ENCODE measurements at places on chromosomes 13 and 19.
A peak's percentile ranks its signal among the peaks of the same experiment; 100 is the strongest.

- DNase-seq, result no peak
Observed at GRCh38 chr13:24746618-24747247, 17.2 kb upstream of the RNF17 start.

DNA sequence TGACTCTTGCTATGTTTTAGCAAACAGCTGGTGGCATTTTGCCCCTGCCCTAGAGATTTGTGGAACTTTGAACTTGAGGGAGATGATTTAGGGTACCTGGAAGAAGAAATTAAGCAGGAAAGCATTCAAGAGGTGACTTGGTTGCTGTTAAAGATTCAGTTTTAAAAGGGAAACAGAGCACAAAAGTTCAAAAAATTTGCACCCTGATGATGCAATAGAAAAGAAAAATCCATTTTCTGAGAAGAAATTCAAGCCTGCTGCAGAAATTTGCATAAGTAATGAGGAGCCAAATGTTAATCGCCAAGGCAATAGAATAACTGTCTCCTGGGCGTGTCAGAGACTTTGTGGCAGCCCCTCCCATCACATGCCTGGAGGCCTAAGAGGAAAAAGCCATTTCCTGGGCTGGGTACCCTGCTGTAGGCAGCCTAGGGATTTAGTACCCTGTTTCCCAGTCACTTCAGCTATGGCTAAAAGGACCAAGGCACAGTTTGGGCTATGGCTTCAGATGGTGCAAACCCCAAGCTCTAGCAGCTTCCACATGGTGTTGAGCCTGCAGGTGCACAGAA is 958.5 kb upstream of the MIR17HG start:
- DNase-seq, result no peak

DNA sequence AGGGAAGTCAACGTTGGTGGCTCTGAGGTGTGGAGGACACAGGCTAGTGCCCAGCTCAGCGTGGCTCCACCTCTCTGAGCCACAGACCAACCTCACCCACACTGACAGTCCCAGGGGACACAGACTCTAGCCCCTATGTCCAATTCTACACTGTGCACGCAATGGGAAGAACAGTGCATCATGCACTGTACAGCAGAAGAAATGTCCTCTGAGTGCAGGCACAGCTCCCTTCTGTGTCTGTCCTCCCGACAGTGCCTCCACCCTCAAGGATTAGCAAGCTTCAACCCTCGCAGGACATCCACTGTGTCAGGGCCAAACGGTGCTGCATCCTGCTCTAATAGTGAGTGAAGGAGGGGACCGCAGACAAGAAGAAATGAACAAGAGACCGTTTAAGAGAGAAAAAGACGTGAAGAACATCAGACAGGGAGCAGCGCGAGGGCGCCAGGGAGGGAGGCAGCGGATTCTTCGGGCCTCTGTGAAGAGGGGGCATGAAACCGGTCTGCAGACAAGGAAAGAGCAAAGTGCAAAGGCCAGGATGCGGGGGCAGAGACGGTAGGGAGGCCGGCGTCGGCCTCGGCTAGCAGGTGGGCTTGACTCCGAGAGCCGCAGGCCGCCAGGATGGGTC is 681 bp downstream of the ZNF837 start:
- no peak for DNase-seq

- no peak for DNase-seq
Observed at GRCh38 chr13:21683034-21683733, 12.3 kb downstream of the FGF9 start.

- no peak for DNase-seq
Observed at GRCh38 chr13:113643593-113643992, 14.4 kb downstream of the ATP4B start.

- DNase-seq, result no peak
Observed at GRCh38 chr19:15828121-15828610, 12.7 kb upstream of the OR10H1 start.

DNA sequence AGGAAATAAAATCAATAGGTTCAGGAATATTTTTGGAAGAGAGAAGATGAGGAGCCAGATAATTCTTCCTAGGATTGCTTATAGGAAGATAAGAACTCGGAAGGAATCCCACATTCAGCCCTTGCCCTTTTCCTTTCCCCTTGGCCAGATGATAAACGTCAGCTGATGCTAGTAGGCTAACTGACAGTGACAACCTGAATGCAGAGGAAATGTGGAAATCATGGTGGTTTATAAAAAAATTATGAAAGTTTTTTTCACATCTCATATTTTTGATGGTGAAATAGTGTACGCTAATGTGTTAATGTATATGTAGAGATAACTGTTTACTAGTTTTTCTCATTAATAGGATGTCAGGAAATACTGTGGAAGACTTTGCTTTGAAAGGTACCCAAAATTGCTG is 56.9 kb downstream of the EDNRB start:
- no peak for DNase-seq

DNA sequence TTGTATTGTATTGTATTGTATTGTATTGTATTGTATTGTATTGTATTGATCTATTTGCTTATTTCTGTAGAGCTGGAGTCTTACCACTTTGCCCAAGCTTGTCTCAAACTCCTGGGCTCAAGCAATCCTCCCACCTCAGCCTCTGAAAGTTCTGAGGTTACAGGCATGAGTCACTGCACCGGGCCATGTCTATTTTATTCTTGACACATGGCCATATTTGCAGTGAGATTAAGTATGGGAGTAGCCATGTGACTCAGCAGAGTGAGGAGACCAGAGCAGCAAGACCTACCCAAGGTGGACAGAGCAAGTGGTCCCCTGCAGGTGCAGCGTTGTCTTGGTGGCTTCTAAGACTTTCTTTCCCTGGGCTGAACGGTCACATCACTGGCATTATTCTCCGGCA is 49.1 kb upstream of the UBAC2 start:
- no peak for DNase-seq

- DNase-seq, result no peak
Observed at GRCh38 chr13:33100886-33101285, 84.7 kb downstream of the KL start.

DNA sequence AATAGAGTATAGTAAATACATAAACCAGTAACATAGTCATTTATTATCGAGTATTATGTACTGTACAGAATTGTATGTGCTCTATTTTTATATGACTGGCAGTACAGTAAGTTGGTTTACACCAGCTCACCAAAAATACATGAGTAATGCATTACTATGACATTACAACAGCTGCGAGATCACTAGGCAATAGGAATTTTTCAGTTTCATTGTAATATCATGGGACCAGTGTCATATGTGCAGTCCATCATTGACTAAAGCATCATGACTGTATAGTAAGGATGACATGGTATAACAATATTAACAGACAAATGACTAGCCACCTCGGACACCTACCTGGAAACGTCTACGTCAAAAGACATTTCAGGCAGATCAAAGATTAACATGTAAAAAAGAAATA is 33.6 kb downstream of the ATP7B start:
- DNase-seq, result no peak

DNA sequence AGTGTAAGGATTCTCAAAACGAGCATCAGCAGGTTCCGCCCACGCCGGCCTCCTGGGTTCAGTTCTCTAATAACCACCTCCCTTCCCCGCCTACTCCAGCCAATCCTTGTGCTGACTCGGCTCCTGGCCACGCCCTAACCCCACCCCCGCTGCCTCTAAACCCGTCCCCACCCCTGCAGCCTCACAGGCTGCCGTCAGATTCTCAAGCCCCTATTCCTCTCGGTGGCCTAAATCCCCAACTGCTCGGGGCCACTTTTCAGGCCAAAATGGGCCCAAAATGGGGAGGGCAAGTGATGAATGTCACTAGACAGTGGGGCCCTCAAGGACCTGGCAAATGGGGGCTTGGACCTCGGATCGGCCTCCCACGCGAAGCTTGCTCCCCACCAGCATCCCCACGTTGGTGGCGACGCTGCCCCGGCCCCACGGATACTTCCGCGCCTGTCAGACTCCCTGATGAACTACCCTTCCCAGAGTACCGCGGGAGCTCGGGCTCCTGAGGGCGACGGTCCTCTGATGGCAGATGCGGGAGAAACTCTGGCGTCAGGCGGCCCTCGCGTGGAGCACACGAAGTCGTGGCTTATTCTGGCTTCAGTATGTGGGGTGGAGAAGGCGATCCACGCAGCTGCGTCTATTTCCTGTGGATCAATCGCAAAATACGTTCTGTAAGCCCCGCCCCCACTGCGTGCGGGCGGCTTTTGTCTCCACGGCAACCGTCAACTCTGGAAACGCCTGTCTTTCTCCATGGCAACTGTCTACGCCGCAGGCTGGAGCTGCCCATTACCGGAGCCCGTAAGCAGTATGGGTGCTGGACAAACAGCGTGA is 24.8 kb downstream of the ZNF473 start:
- peak; percentile 74 for DNase-seq

DNA sequence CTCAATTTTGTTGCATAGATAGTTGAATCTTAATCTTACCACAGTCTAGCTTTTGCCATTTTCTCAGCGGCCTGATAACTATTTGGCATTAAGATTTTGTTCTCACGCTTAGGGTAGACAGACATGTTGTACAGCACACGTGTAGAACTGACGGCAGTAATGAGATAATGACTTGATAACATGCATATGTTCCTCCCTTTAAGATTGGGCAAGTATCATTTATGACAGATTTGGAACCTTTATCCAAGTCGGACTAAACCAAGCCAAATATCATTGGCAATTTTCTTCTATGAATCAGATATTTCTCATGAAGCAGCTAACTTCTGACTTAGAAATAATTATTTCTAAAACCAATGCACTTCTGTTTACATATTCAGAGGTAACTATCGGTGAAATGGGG is 205.5 kb downstream of the NDFIP2 start:
- DNase-seq, result no peak

DNA sequence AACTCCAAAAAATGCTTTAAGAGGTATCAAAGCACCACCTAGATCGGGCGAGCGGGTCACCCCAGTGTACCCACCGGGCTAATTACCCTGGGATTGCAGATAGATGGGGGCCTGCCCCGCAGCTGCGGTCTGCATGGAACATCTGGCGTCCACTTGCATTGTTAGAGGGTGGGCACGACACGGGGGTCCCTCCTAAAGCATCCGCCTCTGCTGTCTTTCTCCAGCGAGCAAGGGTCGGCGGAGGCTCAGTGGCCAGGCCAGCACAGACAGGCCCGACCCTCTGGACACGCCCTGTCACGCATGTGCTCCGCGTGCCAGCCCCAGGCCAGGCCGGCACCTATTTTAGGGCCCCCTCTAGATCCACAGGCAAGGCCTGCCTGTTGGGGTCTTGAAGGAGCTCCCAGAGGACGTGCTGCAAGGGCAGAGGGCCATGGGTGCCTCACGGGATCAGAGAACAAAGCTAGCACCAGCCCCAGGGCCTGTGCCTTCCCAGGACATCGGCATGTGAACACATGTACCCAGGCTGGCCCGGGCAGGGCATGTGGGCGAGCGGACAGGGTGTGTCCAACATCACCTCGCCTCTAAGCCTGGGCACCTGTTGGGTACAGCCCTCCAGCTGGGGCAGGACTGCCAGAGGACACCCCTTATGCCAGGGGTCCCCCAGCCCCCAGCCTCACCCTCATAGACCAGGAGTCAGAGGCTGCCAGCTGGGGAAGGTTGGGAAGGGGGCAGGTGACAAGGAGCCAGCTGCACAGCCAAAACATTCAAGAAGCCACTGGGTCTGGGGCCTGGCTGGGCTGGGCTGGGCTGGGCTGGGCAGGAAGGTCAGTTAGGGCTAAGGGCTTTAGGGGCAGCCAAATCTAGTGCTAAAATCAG is 35.6 kb upstream of the NANOS3 start:
- DNase-seq, result no peak

DNA sequence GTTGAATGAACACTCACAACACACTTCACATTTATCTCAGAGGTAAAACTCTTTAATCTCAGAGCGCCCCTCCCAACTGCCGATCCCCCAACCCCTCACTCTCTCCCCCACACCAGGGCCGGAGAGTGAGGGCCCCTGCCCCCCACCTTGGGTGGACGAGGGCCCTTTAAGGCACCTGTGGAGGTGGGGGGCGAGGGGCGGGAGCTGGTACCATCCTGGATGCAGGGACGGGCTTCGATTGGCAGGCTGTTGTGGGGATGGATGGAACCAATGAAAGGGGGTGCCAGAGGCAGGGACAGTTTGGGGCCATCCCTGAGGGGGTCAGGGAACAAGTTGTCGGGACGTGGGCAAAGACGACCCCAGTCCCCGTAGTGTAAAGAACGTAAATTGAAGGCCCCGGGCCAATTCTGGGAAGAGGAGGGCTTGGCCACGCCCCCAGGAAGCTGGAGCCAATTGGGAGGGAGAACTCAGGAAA is 1.7 kb upstream of the PNKP start:
- DNase-seq, result no peak

- no peak for DNase-seq
Observed at GRCh38 chr13:55554741-55555140, 1586.0 kb upstream of the PRR20A start.
